ENCODE measurements at places on chromosomes 11 and 22.

GRCh38 chr22:31102441-31103081 lies 4.8 kb downstream of the SELENOM start:
- no peak for DNase-seq

DNA sequence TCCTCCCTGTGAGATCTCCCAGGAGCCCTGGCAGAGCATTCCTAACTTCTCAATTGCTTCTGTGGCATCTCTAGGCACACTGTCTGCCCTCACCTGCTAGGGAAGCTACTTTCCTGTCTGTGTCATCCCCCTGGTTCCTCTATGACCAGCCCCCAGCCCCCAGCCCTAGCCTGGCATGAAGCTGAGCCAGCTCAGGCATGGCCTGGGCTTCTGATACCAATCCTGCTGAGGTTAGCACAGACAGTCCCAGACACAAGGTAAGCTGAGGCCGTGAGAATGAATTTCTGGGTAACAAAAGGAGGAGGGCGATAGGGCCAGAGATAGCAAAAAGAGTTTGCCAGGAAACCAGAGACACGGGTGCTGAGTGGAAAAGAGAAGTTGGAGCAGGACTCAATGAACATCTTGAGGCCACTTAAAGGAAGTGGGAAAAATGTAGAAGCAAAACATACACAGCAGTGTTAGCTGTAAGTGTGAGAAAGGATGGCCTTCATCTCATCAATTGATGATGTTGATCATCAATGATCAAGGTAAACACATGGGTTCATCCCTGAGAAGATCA lies 87.6 kb upstream of the PICALM start:
- DNase-seq = no peak

- no peak for DNase-seq
Observed at GRCh38 chr11:128711136-128711535, 17.3 kb downstream of the FLI1 start.

GRCh38 chr22:19109198-19110063 lies 12.8 kb downstream of the DGCR2 start:
- no peak for DNase-seq

DNA sequence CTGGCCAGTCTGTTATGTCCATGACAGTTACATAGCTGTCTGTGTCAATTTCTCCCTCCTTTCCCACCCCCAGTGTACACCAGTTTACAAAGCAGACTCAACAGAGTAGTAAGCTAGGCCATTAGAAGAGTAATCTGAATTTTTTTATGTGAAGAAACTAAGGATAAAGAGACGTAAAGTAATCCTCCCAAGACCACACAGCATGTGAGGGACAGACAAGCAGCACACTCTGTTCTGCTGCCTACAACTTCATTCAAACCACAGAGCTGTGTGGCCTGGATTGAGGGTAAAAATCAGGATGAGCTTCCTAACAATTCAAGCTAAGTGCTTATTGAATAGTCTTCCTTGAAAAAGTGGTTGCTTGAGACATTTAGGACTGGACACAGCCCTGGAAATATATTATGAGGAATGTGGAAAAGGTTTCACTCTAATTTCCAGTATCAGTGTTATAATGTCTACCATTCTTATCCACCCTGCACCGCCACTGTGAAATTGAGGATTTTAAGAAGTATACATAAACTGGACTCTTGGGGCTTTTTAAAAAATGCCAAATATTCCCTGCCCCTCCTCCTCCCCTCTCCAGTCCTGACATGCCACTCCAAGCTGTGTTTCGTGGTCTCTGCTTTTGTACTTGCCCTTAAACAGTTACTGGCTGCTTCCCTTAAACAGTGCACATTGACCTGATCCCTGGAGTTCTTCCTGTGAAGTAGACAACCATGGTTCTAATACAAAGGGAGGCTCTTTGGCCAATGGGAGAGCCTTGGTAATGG lies 40.9 kb downstream of the EXT2 start:
- no peak for DNase-seq

- DNase-seq = no peak
Observed at GRCh38 chr22:40273319-40273718, 73.0 kb upstream of the ADSL start.

GRCh38 chr11:130457623-130458409 lies 9.4 kb downstream of the ADAMTS15 start:
- DNase-seq = no peak

GRCh38 chr11:78373689-78374088 lies 43.9 kb downstream of the GAB2 start:
- no peak for DNase-seq

- no peak for DNase-seq
Observed at GRCh38 chr11:61004180-61004611, 32.7 kb downstream of the CD6 start.

DNA sequence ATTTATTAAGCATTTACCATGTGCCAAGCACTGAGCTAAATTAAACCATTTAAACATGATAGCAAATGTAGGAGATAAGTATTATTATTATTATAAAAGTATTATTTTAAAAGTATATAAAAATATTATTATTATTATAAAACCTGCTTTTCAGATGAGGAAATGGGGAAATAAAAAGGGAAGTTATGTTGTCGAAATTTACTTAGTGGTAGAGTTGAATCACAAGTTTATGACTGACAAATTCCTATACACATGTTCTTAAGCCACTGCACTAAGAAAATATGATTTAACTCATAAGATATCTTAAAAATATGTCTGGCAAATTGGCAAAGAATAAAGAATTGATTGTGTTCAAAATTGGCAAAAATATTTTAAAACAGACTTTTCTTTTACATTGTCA lies 53.8 kb downstream of the CASP12 start:
- no peak for DNase-seq

GRCh38 chr22:19129871-19130270 lies 1.2 kb upstream of the TSSK2 start:
- no peak for DNase-seq

DNA sequence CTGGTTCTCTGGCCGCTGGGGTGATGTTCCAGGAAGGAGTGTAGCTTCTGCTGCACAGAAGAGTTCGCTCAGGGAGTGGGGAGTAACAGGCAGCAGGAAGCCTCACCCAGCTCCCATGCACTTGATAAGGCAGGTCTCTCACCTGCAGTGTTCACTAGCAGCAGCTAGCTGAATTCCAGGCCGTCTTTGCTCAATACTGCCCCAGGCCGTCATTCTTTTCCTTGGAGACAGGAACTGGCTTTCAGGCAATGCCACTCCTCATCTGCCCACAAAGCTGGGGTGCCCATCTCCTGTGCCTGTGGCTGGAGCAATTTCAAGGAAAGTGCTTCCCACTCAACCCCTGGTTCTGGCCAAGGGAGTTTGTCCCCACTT lies 66.1 kb downstream of the ARHGAP42 start:
- no peak for DNase-seq

GRCh38 chr11:65595543-65596281 lies at the start of gene KCNK7:
KCNK7 (minus strand) TSS chr11:65595800; CDS start chr11:65595772, 28 bp downstream.
- no peak for DNase-seq

GRCh38 chr11:19087658-19088057 lies 27.1 kb upstream of the MRGPRX2 start:
- no peak for DNase-seq

DNA sequence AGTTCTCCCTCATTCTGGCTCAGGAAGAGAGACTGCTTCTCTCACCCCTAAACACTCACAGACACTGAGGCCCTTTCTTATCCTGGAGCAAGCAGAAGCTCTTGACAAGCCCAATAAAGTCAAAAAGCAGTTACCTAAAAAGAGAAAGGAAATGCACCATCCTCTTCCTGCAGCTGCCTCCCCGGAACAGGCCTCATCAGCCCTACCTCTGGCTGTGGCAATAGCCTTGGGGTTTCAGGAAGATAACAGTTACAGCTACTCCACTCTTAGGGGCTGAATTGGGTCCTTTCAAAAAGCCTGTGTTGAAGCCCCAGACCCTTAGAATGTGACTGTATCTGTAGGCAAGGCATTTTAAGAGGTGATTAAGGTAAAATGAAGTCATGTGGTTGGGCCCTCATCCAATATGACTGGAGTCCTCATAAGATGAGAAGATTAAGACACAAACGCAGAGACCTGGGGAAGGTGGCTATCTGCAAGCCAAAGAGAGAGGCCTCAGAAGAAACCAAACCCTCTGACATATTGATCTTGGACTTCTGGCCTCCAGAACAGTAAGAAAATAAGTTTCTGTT lies 3.5 kb upstream of the LGALS12 start:
- DNase-seq = no peak

- no peak for DNase-seq
Observed at GRCh38 chr11:120343429-120343828, 7.2 kb downstream of the ARHGEF12 start.

DNA sequence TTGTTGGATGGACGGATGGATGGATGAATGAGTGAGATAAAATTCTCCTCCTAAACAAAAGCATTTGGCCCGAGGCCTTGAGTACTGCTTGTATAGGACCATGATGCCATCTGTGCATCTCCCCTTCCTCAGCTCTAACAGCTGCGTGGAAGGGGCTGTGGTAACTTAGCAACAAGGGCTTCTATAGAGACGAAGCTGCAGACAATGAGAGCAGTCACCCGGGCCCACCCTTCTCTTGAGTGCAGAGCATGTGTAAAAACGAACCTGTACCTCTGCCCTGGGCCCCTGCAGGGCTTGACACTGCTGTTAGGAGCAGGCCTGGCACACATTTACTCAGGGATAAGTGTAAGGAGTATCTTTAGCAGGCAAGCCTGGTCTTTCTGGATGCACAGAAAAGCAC lies 391.5 kb downstream of the CADM1 start:
- DNase-seq = no peak

- DNase-seq = no peak
Observed at GRCh38 chr22:31650391-31650790, 11.6 kb downstream of the PISD start.

GRCh38 chr11:112694245-112694644 lies 267.0 kb upstream of the NCAM1 start:
- no peak for DNase-seq

DNA sequence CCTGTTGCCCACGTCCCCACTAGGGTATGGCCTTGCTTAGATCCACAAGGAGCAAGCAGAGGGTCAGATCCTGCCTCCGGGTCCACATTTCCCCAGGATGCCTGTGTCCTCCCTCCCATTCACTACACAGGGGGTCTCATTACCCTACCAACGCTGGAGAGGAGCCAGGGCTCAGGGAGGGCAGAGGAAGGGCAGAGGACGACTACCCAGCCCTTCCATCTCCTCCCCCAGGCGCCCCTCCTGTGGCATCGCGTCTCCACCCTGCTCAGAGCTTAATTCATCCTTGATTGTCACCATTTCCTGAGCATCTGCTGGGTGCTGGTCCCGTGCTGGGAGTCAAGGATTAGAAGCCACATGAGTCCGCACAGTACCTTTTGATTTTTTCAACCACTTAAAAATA lies 5.0 kb downstream of the NFAM1 start:
- no peak for DNase-seq

DNA sequence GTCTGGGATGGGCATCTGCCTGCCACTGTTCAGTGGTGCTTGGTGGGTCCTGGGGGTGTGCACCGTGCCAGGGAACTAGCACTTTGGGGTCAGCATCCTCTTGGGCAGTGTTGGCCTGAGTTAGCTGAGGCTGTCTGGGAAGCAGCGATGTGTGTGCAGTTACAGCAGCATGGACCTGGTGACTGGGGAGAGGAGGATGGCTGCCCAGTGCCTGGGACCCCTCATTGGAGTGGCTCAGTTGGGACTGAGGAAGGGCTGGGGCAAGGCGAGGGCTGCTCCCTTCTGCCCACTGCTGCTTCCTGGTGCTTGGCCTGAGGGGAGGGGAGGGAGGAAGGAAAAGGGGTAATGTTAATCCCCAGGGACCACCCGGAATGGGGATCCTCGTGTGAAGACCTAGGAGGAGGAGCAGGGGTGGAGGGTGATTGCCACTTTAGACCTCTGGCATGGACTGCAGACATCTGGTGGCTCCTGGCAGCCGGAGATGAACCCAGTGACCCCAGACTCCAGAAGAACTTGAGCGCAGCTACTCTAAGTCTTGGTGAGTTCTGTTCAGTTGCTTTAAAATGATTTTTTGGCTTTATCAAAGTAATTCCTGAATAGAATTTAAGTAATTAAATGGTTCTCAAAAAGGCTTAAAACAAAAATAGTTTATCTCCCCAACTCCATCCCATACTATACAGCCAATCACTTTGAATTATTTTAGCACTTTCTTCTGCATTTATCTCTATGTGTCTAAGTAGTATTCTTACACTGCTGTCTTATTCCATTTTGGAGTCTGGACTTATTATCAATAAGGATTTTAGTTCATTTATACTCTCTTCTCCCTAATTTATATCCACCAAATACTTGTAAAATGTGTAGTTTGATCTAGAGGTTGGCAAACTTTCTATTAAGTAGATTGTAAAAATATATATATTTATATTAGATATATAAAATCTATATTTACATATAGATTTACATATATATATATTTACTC lies 15.4 kb upstream of the TMEM191C start:
- DNase-seq = no peak

DNA sequence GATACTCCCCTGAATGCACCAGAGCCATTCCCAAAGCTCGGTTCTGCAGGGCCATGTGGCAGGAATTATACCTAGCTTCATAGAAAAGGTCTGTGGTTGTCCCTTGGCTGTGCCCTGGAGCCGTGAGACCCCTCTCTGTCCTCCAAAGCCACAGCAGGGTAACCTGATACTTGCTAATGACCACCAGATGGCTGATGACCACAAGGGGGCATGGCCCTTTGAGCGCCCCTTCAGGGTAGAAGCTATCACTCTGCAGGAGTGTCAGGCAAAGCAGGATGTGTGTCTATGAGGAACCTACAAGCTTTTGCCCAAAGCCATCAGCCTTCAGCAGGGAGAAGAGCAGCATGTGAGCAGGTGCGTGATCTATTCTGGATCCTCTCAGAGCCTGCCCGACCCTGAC lies 95.3 kb downstream of the NTM start:
- DNase-seq = no peak

DNA sequence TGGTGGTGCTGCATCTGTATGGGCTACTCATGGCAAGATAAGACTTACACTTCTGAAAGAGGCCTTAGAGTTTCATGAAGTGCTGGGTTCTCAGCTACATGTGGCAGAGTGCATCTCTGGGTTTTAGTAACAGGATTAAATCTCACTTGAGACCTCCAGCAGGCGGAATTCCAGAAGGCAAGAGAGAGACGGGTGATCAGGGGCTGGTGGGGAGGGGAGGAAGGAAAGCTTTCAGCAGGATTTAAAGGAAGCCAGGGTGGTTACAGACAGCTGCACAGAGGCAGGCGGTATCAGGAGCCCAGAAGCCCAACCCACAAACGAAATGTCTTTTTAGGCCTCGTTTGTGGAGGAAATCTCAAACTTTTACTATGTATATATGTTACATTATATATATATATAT lies 56.2 kb upstream of the CD82 start:
- DNase-seq = no peak

- DNase-seq = no peak
Observed at GRCh38 chr11:91243051-91243450, 981.6 kb upstream of the FAT3 start.

GRCh38 chr22:38828191-38828590 lies 15.6 kb downstream of the NPTXR start:
- no peak for DNase-seq

- DNase-seq = no peak
Observed at GRCh38 chr22:19012308-19012986, 76.4 kb upstream of the PRODH start.

DNA sequence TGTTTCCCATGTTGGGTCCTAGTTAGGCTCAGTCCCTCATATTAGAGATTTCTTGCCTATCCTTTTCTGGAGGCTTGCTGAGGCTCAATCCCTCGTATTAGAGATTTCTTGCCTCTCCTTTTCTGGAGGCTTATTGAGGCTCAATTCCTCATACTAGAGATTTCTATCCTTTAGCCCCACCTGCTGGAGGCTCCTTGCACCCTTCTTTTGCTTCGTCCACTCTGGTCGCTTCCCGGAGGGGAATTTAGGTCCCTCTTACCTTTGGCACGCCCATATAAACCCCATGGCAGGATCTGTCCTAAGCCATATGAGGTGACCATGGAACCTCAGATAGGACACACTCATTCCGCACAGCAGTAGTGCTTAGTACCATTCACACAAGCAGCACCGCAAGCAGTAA lies 15.9 kb downstream of the CYP2D6 start:
- no peak for DNase-seq

- no peak for DNase-seq
Observed at GRCh38 chr11:132809070-132809469, 723.2 kb downstream of the OPCML start.
